ENCODE measurements at places on chromosomes 5 and 9.

- peak; percentile 22 for DNase-seq
Observed at GRCh38 chr5:32589942-32590869, 4.8 kb downstream of the SUB1 start.

DNA sequence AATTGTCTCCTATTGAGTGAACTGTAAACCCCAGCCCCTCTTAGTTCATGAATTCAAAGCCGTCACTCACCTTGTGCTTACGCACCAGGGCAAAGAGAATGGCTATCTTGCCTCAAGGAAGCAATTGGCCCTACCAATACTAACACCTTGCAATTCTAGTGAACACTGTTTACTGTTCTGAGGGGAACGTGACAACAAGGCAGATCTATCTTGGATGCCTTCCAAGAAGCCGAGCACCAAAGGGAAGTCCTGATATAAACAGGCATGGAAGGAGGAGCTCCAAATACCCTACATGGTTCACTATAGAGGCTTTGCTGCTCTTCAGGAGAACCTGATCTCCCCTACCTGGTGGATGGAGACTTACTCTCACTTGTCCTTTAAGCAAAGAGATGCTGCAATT, 1.7 kb upstream of the PLPPR1 start:
- peak; percentile 79 for DNase-seq

- DNase-seq: no peak
Observed at GRCh38 chr5:159448841-159449407, 118.6 kb upstream of the IL12B start.

DNA sequence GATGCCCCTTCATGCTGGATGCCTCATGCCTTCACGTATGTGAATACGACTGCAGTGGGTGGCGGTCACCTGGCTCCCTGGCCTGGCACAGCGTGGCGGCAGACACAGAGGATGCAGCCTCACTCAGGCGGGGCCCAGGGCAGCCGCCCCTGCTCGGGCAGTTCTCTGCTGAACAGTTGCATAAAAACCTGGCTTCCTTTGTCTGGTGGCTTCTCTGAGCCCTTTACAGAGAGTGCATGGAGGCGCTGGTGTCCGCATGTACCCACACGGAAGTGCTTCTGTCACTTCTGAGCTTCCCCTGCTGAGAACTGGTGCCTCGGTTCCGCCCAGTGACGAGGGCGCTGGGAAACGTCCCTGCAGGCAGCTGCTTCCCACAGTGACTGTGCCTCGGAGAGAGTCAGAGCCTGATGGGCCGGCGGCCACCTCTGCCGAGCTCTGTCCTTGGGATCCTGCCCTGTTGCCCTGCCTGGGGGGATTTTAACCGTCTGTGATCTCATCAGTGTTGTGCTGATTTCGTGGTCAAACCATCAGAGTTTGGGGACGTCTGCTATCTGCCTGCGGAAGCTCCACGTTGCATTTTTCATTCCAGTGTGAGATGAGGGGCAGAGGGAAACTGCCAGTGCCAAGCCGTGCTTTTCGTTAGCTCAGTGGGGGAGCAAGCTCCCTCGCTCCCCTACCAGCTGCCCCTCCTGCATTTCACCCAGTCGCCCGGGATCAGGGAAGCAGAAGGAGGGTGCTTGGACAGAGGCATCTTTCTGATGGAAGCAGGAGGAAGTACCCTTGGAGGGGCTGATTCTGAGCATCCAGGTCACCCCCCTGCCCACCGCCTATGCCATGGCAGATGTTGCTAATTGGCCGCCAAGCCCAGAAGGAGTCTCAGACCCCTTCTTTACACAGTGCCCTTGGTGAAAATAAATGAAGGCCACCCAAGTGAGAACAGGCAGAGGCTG, 153.0 kb upstream of the COL5A1 start:
- DNase-seq: no peak

- DNase-seq: no peak
Observed at GRCh38 chr5:133873449-133873848, 95.0 kb downstream of the C5orf15 start.

- no peak for DNase-seq
Observed at GRCh38 chr5:113293068-113293974, 141.5 kb downstream of the TSSK1B start.

DNA sequence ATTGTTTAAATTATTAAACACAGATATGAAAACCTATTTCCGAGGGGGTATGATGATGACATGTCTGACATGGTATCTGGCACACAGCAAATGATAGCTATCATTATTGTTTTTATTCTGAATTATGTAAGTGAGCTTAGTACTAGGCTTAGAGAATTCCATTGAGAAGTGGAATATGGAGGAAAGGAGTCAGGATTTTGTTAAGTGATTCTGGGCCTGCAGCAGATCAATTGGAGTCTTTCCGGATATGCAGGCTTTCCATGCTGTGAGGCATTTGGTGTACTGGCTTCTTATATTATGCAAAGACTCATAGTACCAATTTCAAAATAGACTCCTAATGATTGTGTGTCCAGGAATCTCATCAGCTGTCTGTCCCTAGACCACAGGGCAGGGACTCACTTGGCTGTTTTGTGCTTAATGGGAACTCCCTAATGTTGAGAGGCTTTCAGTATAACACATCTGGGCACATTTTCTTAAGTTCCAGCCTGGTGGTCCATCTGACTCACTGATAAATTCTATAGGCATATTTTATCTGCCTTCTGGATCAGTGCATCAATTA, 180.0 kb upstream of the KLF9 start:
- DNase-seq: no peak

DNA sequence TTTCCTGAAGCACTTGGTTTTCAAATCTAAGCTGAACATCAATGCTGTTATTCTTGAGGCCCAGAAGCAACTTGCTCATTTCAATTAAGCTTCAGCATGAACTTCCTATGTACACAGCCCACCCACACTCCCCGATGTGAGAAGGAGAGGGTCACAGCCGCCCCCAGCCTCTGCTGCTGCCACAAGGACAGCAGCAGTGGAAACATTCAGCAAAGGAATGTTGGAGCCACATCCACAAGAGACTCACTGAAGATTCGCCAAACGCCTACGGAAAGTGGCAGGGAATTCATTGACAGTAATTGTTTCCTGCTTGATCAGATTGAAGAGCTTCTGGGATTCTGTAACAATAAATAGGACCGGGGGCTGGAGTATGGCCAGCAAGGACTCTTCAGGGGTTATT, 2.9 kb downstream of the TGFBI start:
- no peak for DNase-seq

- peak; percentile 60 for DNase-seq
Observed at GRCh38 chr9:17810728-17811571, 232.1 kb downstream of the SH3GL2 start.

DNA sequence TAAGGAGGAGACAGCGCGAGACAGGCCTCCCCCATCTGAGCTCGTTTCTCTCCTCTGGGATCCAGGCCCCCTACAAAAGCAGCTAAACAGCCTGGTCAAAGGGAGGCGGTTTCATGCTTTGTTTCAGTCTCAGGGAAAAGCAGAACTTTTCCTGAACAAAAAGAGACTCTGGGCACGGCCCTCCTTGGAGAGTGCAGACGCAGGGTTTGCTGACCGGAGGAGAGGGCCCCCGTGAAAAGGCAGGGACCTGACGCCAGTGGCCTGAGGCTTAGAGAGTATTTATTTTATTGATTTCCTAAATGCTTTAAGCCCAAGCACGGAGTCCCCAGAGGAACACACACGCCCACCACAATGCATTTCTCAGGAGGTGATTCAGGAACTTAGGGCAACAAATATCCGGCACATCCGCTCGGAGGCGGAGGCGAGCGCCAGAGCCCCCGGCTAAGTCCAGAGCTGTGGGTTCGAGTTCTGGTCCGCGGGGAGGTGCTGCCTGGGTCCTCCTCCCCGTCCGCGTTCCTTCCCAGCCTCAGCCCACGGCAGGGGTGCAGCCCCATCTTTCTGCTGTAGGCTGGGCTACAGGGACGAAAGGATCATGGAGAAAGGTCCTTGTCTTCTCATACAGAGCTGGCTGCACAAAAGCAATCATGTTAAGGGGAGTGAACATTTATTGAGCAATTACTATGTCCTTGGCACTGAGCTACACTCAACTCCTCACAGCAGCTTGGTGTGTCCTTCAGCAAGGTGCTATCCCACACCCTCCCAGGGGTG, 40.0 kb downstream of the PTGES start:
- DNase-seq: no peak

- DNase-seq: no peak
Observed at GRCh38 chr5:128355961-128356360, 182.1 kb downstream of the FBN2 start.

DNA sequence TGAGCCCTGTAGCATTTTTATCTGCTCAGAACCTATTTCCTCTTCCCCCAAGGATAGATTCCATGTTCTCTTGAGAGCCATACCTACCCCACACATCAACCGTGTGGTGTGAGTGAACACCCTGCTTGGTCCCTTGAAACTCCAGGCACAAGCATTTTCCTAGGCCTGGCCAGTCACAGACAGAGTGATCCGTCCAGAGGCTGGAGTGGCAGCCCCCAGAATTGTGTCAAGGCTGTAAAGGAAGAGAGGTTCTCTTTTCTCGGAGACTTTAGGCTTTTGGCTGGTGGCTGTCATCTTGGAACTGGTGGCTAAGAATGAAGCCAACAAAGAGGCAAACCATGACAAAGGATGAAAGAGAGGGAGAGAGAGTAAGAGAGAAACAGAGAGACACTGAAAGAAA, 66.0 kb downstream of the ARHGEF37 start:
- DNase-seq: no peak

DNA sequence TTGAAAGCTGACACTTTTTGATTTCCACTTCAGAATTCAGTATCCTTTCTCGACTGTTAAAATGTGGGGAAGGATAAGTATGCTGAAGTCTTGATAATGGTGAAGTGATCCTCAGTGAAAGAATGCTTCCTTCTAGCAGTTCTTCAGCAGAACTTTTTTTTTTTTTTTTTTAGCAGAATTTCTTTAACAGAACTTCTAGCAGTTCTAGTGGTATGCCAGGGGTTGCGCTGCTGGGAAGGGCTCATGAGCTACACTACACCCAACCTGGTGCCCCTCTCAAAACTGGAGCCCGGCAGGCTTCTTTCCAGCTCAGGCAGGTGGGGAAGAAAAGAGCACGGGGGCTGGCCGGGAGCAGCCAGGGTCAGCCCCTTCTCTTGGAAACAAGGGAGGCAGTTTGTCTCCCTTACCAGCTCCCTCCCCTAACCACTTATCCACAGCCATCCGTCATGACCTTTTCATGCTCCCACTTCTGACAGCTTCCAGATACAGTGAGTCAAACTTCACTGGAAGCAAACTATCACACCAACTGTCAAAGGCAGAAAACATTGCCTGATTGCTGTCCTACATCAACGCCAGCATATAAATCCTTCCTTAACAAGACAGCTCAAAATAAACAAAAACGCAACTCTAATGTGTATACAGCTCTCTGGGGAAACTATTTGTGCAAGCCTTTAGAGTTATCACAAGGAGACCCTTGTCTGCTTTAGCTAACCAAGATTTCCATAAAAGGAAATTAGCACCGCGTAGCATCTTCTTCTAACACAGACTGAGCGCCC, 211.5 kb downstream of the GAPVD1 start:
- no peak for DNase-seq

DNA sequence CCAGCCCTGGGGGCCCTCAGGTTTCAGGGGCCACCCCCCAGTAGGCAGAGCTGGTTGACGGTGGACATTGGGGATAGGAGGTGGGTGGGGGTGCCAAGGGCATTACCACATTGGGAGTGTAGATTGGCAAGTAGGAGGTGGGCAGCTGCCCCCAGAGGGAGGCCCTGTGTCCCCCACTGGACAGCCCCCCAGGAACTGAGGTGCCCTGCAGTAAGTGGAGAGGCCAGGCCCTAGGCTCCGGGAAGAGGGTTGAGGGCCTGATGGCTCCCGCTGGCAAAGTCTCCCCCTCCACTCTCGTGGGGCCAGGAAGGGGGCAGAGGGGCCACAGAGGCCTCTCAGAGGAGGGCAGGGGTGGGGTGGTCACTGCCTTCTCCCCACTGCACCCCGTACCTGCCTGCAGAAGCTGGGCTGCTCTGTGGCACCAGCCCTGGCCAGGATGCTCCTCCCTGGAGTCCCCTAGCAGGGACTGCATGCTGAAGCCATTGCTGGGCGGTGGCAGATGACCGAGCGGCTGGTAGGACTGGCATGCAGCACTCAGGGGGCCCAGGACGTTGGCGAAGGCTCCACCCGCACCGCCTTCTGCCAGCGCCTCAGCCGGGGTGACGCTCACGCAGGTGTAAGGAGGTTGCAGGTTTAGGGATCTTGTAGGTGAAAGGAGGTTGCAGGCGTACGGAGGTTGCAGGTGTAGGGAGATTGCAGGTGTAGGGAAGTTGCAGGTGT, 89.6 kb upstream of the CACNA1B start:
- no peak for DNase-seq

GRCh38 chr5:40914835-40915234, 5.5 kb downstream of the C7 start:
- no peak for DNase-seq

GRCh38 chr5:159414021-159414420, 83.7 kb upstream of the IL12B start:
- no peak for DNase-seq
